ENCODE measurements at places on chromosomes 5 and 9.

DNA sequence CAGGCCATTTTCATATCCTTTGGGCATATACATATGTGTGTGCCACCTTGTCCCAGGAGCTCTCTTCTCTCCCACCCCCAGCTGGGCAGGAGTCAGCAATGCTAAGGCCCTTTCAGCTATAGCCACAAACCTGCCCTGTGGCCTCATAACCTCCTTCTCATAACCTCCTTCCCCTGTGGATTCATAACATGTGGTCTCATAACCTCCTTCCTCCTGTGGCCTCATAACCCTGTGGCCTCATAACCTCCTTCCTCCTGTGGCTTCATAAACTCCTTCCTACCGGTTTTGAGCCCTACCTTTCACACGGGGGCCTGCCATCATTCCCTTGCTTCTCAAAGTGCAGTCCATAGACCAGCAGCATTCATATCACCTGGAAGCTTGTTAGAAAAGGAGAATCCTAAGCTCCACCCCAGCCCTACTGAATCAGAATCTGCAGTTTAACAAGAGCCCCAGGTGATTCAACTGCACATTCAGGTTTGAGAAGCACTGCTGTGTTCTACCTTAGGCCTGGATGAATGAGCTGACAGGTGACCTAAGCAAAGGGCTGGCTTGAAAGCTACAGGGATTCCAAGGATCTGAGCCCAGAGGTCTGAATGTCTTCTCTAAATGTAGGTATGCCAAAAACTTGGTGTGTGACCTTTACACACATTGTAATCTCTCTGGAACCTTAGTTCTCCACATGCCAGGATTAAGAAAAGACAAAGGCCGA is 41.9 kb upstream of the PLPP6 start:
- no peak for DNase-seq

- no peak for DNase-seq
Observed at GRCh38 chr9:134349936-134350335, 23.7 kb downstream of the RXRA start.

DNA sequence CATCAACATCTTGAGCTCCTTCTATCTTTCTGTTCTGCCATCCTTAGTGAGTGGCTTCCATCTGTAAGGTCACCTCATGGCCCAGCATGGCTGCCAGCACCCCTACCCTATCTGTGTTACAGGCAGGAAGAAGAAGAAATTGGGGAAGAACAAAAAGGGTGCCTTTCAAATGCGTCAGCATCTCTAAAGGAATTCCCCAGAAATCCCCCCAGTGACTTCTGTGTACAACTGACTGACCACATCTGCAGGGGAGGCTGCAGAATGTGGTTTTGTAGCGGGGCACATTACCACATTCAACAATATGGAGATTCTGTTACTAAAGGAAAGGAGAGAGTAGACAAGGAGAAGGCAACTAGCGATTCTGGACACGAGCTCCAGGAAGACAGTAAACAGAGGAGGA is 40.1 kb downstream of the ALG2 start:
- no peak for DNase-seq

- no peak for DNase-seq
Observed at GRCh38 chr5:98468188-98468869, 305.1 kb upstream of the RGMB start.

DNA sequence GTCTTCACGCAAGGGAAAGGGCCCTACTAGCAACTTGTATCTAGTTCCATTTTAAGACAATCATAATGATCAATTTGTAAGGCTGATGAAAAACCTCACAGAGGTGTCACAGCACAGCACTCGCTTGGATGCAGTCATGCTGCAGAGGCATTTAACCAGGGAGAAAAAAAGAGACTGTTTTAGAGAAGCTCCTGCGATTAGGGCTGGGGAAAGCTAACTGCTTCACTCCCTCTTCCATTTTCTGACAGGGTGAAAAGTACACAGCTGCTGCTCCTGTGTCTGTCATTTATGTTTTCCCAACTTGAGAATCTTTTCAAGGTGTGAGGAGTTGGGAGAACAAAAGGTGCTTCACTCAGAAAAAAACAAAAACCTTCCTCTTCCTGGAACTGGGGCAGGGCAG is 106.4 kb downstream of the CDK5RAP2 start:
- no peak for DNase-seq

DNA sequence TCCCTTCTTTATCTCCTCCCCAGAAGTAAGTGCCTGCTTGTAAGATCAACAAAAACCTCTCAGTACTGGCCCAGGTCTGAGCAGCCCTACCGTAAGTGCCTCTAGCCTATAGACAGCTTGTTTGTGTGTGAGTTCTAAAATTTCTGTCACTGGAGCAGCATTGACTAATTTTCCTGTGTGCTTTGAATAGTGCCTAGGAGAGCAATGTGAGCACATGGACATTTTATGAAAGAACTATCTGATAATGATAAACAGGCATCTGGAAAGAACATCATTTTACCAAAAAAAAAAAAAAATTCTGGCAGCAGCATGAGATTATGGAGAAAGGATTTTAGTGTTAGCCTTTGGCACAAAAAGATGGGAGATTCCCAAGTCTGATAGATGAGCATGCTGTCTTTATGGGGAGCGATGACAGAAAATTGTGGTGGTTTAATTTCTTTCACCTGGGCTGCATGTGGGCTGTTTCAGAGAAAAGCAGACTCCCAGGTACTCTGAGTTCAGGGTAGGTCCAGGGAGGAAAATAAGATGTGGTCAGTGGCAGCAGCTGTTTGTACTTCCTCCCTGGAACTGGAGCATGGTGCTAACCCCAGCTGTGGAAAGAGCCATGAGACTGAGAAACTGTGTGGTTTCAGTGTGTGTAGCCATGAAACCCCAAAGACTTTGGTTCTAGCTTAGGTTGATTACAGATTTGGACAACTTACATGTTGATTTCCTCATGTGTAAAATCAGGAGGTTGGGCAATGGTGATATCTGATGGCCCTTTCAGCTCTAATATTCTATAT is 419.9 kb downstream of the NTRK2 start:
- no peak for DNase-seq

DNA sequence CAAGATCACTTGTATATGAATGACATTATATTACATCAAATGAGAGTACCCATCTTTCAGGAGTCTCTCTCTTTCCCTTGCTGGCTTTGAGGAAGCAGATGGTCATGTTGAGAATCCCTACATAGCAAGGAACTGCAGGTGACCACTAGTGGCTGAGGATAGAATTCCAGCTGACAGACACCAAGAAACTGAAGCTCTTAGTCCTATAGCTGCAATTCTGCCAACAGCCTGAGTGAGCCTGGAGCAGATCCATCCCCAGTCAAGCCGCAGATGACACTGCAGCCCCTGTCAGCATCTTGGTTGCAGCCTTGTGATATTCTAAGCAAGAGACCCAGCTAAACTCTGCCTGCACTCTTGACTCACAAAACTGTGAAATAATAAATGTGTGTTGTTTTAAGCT is 531.5 kb downstream of the CSNK1G3 start:
- no peak for DNase-seq

- no peak for DNase-seq
Observed at GRCh38 chr5:67299231-67299735, 102.7 kb upstream of the CD180 start.

DNA sequence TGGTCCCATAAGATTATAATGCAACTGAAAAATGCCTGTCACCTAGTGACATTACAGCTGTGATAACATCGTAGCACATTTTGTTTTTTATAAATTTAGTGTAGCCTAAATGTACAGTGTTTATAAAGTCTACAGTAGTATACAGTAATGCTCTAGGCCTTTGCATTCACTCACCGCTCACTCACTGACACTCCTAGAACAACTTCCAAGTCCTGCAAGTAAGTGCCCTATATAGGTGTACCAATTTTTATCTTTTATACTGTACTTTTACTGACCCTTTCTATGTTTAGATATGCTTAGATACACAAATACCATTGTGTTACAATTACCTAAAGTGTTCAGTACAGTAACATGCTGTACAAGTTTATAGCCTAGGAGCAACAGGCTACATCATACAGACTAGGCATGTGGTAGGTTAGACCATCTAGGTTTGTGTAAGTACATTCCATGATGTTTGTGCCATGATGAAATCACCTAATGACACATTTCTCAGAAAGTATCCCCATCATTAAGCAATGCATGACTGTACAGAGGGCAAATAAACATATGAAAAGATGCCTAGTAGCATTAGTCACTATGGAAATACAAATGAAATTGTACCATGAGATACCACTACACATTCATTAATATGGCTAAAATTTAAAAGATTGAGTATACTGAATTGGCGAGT is 127.6 kb downstream of the TRPM6 start:
- DNase-seq, result no peak

DNA sequence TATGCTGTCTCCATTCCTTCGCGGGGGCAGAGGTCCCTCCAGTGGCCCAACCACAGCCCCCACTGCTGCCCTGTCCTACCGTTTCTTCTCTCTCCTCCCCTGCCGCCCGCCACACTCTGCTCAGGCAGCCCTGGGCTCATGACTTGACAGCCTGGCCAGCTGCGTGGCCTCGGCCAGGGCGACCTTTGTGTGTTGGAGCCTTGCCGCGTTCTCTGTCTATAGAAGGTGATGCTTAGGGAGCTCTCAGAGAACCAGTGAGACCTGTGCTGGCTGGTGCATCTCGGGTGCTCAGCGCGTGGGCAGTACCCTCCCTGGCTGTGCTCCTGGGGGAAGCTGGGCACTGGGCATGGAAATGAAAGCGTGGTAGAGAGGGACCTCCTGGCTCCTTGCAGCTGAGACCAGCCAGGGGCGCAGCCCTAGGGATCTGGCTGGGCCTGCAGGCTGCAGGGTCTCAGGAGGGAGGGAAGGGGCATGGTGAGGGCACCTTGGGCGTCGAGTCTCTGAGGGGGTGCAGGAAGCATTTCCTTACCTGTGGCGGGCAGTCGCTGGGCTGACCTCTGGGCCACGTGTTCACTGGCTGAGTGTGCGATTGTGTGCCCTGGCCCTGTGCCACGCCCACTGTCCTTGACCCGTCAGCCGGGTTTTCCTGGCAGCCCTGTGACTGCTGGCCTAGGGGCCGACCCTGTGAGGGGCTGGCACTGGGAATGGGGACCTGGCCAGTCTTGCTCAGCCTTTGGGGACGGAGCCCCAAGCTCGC is 50.3 kb downstream of the RXRA start:
- DNase-seq, result no peak

- no peak for DNase-seq
Observed at GRCh38 chr9:296411-296810, 81.7 kb downstream of the DOCK8 start.

GRCh38 chr9:80552931-80553330 is 981.2 kb downstream of the TLE4 start:
- no peak for DNase-seq

DNA sequence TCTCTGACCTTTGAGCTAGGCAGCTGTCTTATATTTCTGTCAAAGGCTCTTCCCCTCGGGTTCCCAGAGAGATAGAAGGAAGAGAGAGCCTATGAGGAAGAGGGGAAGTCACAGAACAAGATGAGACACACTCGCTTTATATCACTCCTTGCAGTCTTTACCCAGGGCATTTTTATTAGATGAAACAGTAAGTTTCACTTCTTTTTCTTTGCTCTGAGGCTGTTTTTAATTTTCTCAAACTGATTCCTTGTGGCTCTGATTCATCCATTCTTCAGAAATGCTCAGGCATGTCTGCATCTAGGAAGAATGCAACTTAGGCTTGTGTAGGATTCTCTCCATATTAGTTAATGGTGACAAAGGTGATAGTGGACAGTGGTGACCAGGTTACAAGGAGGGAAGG is 132.9 kb upstream of the CHD1 start:
- no peak for DNase-seq

DNA sequence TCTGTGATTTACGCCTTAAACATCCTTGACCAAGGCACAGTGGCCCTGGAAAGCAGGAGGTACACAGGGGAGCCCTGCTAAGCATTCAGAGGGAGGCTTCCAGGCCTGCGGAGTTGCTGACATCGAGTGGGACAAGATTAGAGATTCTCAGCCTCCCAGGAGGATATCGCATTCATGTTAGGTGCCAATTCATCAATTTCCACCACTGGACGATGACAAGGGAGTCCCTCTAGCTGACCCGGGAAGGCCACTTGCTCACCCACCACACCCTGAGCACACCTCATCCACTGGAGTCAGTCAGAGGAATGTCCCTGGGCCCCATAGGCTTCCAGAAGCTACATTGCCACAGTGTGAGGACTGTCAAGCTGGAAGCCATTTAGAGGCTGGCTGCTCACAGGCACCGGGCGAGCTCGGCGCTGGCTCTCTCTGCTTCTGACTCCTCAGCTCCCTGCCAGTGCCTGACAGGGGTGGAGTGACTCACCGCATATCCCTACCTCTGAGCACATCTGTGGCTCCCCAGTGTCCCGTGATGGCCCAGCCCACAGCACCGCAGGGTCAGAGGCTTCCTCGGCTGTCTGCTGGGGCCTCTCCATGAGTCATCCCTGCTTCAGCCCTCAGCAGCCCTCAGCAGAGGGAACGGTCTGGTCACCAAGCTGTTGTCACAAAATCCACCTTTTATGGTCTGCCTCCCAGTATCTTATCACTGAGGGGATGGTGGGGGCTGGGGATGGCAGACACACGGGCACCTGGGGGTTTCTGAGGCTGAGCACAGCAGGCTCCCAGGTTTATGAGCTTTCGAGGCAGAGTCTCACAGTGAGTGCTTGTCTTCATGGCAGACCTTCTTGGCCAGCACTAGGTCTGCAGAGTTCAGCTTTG is 117.5 kb downstream of the ZNF608 start:
- DNase-seq, result no peak

- DNase-seq, result no peak
Observed at GRCh38 chr5:56350597-56351170, 117.6 kb upstream of the ANKRD55 start.

- no peak for DNase-seq
Observed at GRCh38 chr9:16954040-16954439, 83.6 kb upstream of the BNC2 start.

GRCh38 chr5:130720355-130720754 is 444.7 kb downstream of the HINT1 start:
- no peak for DNase-seq

DNA sequence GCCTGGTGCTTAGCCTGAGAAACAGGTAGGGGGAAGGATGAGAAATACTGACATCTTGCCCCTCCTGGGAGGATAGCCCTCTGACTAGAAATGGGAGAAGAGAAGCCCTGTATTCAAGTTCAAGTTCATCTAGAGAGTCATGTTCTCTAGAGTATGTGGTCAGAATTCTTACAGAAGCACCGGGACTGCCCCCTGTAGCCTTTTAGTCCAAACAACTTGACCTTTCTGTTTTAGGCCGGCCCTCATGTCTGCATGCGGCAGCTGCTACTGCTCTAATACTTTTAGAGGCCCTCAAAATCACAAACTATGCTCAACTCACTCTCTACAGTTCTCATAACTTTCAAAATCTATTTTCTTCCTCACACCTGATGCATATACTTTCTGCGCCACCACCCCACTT is 47.7 kb downstream of the PHAX start:
- DNase-seq, result no peak

- no peak for DNase-seq
Observed at GRCh38 chr5:150541895-150542294, 34.0 kb downstream of the NDST1 start.

- DNase-seq, result no peak
Observed at GRCh38 chr9:34218446-34218845, 39.6 kb downstream of the UBAP1 start.

- no peak for DNase-seq
Observed at GRCh38 chr9:96126321-96126881, 175.6 kb downstream of the HSD17B3 start.

DNA sequence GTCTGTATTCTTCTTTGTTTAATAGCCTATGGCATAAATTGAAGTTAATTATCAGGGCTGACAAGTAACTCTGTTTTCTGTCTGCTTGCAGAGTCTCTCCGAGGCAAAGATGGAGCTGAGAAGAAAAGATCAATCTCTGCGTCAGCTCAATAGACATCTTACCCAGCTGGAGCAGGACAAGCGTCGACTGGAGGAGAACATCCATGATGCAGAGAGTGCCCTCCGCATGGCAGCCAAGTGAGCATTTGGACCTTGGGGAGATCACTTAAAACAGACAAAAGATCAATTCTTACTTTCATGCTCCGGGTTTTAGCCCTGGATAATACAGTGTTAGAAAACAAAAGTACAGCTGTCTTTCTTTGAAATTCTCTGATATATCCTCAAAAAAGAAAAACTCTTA is 293.8 kb downstream of the CCDC171 start:
- no peak for DNase-seq

All from NCI-H1048 (cell line).